ENCODE measurements at places on chromosomes 2 and 18. TPM values are rescaled to one million over a fixed set of nuclear protein-coding genes. Genes with fewer than 3 reads are reported as not detected.

DNA sequence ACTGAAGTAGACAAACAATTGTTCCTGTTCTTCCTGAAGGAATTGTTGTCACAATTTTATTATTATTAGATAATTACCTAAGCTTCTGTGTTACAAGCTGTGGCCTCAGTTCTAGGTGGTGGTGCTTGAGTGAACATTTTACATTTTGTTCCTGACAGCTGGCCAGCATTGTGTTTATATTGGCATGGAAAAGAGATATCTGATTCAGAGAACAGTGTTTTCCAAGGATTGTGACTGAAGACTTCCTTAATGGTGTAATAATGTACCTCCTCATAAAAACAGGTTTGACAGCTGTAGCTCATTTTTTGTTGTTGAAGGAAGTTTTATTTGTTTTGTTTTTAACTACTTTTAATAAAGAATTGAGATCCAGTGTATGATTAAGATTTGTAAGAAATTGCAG is 95.2 kb downstream of the EPB41L5 start:
- H3K36me3 ChIP-seq = peaks cover 21% of the 10 kb centered on the region
- H3K4me1 ChIP-seq = peaks cover 32% of the 10 kb centered on the region
- H3K4me3 ChIP-seq = no peak overlapping the region
- no peaks in the 10 kb centered on the region for H3K27me3 ChIP-seq
- no peak for DNase-seq

RNF125 gene
- 8.1 TPM for total RNA-seq

GRCh38 chr2:76256458-76257088 is 545.9 kb upstream of the GCFC2 start:
- H3K4me3 ChIP-seq = no peak overlapping the region
- no peaks in the 10 kb centered on the region for H3K36me3 ChIP-seq
- no peaks in the 10 kb centered on the region for H3K4me1 ChIP-seq
- DNase-seq = no peak
- H3K27ac ChIP-seq = no peak overlapping the region

DNA sequence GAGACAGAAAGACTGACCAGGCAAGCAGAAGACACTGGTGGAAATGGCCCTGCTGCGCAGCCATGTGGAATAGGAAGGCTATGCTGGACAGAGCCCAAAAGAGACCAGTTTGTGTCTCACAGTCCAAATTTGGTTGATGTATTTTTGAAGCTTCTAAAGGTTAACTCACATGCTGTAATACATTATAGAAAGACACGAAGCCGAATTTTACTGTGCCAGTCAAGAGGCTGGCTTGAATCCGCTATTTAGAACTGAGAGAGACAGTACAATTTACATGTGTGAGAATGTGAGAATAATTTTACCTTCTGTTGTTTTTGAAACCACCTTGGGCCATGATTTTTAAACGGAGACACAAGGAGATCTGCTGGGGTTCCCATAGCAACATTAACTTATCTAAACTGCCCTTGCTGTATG is 113.6 kb downstream of the METTL8 start:
- no peak overlapping the region for H3K27ac ChIP-seq
- no peaks in the 10 kb centered on the region for H3K4me1 ChIP-seq
- no peaks in the 10 kb centered on the region for H3K36me3 ChIP-seq
- DNase-seq = no peak
- no peak overlapping the region for H3K4me3 ChIP-seq

Measured in lower lobe of right lung (tissue), 2 donors.